ENCODE measurements at places on chromosomes 1 and 21. TPM values are rescaled to one million over a fixed set of nuclear protein-coding genes. Genes with fewer than 3 reads are reported as not detected.
A peak's percentile ranks its signal among the peaks of the same experiment; 100 is the strongest.

DNA sequence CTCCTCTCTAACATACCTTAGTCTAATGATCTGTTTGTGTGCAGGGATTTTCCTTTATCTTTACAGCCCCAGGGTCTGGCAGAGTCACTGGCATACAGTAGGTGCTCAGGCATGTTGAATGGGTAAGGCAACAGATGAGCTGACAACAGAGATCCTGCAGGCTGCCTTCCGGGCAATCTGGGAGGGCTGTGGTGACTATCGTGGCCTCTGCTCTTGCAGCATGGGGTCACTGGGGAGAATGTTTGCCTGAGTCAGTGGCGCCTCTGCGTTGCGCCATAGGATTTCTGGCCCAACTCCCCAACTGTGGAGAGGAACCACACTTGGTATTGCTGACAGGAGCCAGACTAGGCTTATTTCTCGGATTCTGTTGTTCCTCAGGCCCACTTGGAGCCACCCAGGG lies 93.8 kb downstream of the LAMC2 start:
- DNase-seq, result peak; percentile 68

TRIM67 gene
- total RNA-seq, result not detected

GRCh38 chr1:222420633-222421032 lies 127.3 kb downstream of the HHIPL2 start:
- no peak for DNase-seq

DNA sequence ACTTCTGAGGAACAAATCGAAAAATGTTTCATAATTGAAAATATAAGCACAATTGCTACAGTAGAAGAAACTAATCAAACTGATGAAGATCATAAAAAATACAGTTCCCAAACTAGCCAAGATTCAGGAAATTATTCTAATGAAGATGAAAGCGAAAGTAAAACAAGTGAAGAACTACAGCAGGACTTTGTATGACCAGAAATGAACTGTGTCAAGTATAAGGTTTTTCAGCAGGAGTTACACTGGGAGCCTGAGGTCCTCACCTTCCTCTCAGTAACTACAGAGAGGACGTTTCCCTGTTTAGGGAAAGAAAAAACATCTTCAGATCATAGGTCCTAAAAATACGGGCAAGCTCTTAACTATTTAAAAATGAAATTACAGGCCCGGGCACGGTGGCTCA lies 30.6 kb downstream of the IFNAR1 start:
- no peak for DNase-seq

DNA sequence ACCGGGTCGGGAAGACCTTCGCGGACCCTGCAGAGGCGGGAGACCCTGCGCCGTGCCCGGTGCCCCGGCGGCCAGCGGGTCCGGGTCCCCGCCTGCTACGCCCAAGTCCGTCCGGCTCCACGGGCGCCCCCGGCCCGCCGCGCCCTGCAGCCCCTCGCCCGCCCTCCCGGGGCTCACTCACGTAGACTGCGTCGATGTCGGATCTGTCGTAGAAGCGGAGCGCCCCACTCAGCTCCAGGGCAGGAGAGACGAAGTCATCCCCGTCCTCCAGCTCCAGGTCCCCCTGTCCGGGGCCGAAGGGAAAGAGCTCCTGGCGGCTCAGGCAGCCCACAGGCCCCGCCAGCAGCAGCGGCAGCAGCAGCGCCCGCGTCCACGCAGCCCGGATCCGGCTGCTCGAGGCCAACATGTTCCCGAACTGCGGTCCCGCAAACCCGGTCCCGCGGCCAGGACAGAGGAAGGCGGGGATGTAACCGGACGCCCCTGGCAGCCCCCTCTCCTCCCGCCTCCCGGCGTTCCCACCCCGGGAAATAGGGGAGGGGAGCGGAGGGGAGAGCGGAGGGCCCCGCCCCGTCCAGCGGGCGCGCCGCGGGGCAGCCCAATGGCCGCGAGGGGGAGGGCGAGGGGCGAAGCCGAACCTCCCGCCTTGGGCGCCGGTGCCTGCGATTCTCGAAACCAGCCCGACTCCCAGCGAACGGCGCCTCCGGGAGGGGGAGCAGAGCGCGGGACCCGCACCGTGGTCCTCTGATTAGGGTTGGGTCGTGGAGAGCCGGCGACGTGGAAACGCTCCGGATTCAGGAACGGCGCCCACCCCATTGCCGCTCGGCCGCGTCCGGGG lies at the start of gene NID1:
NID1 (minus strand) TSS at position 417 of the 835 bp plus-strand sequence; CDS start at position 406, 11 bp downstream.
- DNase-seq, result peak; percentile 50

DNA sequence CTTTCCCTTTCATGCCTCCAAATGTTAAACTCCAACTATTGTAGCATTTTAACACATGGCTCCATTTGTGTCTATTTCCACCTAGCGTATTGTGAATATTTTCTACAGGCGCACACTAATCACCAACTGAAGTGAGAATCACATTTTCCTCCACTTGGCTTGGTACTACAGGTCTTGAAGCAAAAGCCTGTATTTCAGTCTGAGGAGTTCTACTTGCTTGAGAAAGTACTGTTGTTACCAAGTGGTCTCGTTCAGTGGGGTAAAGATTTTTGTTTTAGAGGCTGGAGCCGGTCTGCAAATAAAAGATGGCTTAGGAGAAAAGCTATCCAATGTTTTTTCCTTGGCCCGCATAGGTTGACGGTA lies 550 bp upstream of the PTBP2 start:
- DNase-seq, result no peak

- peak; percentile 68 for DNase-seq
These were observed 61.4 kb downstream of the ACBD3 start for GRCh38 chr1:226125097-226125630.

DNA sequence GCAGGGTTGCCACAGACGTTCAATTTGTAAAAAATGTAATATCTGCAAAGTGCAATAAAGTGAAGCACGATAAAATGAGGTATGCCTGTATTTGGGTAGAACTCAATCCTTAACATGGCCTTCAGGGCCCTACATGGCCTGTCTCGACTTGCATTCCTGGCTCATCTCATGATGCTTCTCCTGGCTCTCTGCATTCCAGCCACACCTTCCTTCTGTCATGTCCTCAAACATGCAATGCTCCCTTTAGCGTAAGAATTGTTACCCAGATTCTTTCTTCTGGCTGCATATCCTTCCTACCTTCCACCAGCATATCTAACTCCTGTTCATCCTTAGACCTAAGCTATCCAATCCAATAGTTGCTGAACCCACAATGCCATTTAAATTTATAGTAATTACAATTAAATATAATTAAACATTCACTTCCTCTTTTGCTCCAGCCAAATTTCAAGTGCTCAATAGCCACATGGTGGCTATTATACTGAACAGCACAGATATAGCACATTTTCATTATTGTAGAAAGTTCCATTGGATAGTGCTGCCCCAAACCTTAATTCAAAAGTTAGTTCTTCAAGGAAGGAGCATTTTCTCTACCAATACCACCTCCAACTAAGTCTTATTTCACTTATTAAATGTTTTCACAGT lies 32.6 kb downstream of the FGGY start:
- no peak for DNase-seq

DNA sequence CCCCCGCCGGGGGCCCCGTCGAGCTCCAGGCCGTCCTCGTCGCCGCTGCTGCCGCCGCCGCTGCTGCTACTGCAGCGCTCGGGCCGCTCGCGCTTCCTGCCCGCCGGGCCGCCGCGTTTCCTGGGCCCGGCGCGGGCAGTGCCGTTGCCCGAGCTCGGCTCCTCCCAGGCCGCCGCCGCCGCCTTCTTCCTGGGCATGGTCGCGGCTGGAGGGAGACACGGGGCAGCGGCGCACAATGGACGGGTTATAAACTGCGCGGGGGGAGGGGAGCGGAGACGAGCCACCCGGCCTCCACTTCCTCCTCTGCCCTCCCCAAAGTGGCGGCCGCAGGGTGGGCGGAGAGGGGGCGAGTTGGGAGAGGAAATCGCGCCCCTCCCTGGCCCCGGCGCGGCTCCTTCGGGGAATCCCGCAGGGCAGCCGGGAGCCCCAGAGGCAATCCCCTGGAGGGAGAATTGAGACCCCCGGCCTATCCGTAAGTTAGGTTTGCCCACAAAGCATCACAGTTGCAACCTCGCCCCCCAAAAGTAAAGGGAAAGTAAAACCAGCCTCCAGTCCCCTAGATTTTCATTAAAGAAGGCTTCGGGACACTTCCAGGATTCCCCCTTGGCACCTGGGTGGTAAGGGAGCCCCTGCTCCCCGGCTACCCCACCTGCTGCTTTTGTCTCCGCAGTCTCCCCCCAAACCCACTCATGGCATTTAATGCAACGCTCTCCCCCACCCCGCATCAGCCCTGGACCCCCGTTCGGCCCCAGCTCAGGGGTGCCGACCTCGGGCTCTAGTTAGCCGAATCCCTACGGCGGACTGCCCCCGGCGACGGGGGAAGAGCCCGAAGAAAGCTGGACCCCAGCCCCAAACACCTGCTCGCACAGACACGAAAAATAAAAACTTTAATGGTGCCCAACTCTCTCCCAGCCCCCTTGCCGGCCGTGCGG lies 893 bp downstream of the RCC2 start:
- DNase-seq, result peak; percentile 48

DNA sequence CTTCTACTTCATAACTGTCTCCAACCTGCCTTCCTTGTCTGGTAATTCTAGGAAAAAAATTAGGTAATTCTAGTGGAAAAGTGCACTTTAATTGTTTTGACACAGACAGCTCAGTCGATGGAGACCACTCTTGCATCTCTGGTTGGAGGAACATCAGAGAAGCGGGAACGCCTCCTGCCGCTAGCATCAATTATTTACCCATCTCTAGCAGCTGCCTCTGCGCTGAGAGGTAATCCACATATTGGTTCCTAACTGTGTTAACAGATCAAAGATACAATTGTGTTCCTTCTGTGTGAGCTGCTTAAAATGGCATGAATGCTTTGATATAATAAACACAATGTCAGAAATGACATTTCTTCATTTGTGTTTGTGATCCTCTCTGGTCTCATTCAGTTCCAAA lies 33.3 kb downstream of the C2CD2 start:
- DNase-seq, result no peak

- DNase-seq, result no peak
These were observed 7.9 kb downstream of the MIB2 start for GRCh38 chr1:1623181-1623630.

GBP2 gene
- 47.0 TPM for total RNA-seq

DNA sequence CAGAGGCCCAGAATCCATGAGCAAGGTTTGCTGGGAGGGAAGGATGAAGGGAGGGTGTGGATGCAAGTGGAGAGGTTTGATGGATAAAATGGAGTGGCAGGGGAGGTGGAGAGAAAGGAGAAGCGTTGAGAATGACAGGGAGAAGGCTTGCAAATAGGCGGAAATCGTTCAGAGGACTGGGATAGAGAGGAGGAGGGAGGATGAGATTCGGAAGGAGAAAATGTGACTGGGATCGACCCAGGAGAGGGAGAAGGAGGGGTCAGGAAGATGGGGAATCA lies 376 bp downstream of the AVPR1B start:
- no peak for DNase-seq

BRDT gene
- total RNA-seq, result not detected

GRCh38 chr1:12475101-12475500 lies 142.9 kb downstream of the DHRS3 start:
- no peak for DNase-seq

ATP6V0B gene
- total RNA-seq, result 213 TPM

- no peak for DNase-seq
These were observed 585.8 kb upstream of the ZRANB2 start for GRCh38 chr1:71666609-71667008.

SLAMF7 gene
- total RNA-seq, result 1.8 TPM

NOS1AP gene
- 0.17 TPM for total RNA-seq

TEKT2 gene
- not detected for total RNA-seq

- DNase-seq, result no peak
These were observed 45.9 kb upstream of the IPO9 start for GRCh38 chr1:201783058-201783457.

DNA sequence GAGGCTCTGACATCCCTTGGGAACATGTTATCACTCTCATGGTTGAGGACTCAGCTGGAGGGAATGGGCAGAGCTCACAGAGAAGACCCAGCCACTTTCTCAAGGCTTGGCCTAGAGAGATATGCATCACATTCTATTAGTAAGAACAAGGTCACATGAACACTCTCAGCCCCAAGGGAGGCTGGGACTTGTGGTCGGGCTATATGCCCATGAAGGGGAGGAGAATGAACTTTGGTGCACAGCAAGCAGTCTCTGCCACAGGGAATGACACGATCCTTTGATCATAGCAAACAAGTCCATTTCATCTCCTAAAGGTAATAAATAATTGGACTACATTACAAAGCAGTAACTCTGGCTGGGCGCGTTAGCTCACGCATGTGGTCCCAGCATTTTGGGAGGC lies 105.7 kb downstream of the SYF2 start:
- DNase-seq, result no peak

GRCh38 chr1:98478121-98478520 lies 183.4 kb upstream of the SNX7 start:
- no peak for DNase-seq

- DNase-seq, result peak; percentile 46
These were observed 37.5 kb downstream of the ELAPOR1 start for GRCh38 chr1:109151146-109151990.

- no peak for DNase-seq
These were observed 21.5 kb upstream of the STMN1 start for GRCh38 chr1:25927521-25928265.

DNM3 gene
- total RNA-seq, result 0.99 TPM

- no peak for DNase-seq
These were observed 20.5 kb upstream of the PDC start for GRCh38 chr1:186481303-186481888.

DNA sequence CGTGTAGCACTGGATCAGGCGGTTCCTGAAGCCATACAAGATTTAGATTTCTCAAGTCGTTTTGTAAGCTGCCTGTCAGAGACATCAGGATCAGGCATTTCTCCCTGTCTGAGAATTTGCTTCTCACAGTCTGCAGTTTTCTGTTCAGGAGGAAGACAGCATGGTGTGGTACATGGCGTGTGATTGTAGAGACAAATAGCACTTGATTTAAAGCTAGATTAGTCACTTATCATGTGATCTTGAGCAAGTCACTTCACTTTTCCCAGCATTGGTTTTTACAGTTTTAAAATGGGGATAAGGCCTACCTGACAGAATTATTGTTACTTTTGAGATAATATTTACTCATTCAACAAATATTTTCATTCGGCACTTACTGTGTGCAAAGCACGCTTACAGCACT lies 63.3 kb downstream of the AK4 start:
- DNase-seq, result no peak

DNA sequence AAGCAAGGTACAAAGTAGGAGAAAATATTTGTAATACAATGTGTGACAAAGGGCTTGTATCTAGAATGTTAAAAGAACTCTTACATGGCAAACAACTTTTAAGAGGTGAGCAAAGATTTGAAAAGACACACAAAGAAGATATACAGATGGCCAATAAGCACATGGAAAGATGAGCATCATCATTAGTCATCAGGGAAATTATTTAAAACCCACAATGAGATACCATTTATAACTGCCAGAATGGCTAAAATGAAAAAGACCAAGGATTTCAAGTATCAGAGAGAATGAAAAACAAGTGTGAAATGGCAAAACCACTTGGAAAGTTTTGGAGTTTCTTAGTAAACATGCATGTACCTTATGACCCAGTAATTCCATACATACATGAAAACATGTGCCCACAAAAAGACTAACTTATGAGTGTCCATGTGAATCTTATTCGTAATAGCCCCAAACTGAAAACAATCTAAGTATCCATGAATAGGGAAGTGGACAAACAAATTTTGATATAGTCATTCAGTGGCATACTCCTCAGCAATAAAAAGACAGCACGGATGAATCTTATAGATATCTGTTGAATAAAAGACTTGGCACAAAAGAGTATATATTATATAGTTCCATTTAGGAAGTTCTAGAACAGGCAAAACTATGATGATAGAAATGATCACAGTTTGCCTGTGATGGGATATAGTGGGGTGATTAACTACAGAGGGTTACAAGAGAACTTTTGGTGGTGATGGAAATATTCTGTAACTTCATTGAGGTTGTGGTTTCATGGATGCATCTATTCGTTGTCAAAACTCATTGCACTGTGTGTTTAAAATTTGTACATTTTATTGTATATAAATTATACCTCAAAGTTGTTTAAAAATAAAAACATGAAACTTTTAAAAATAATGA lies 82.0 kb downstream of the DISP1 start:
- no peak for DNase-seq
